ENCODE measurements at places on chromosomes 12 and 14.
A peak's percentile ranks its signal among the peaks of the same experiment; 100 is the strongest.

- DNase-seq = no peak
These were observed 315.5 kb downstream of the RMST start for GRCh38 chr12:97778111-97778510.

- DNase-seq = peak; percentile 91
These were observed 42.2 kb upstream of the PTGR2 start for GRCh38 chr14:73809391-73809790.

GRCh38 chr14:37602605-37603453 lies 7.4 kb downstream of the TTC6 start:
- no peak for DNase-seq

DNA sequence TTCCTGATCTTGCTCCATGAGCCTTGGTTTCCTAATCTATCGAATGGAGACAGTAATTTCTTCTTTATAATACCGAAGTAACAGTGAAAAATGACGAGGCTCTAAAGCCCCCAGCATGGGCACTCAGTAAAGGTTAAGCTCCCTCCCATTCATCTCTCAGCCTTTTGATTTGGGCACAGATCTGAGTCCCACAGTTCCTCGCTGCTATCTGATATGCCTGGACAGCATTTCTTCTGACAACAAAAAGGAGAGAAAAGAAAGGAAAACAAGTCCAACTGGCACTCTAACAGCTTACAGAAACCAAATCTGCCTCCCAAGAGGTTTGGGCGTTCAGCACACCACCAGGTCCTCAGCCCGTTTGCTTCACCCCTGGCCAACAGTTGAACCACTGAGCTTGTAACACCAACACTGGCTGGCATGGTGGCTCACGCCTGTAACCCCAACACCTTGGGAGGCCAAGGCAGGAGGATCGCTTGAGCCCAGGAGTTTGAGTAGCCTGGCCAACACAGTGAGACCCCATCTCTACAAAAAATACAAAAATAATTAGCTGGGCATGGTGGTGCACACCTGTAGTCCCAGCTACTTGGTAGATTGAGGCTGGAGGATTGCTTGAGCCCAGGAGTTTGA lies 19.5 kb downstream of the CCDC88C start:
- no peak for DNase-seq

- no peak for DNase-seq
These were observed 681.0 kb downstream of the RPL10L start for GRCh38 chr14:45970621-45971020.

GRCh38 chr14:104104076-104104901 lies 18.8 kb downstream of the ASPG start:
- no peak for DNase-seq

GRCh38 chr12:31011336-31011735 lies 62.3 kb upstream of the DDX11 start:
- no peak for DNase-seq

DNA sequence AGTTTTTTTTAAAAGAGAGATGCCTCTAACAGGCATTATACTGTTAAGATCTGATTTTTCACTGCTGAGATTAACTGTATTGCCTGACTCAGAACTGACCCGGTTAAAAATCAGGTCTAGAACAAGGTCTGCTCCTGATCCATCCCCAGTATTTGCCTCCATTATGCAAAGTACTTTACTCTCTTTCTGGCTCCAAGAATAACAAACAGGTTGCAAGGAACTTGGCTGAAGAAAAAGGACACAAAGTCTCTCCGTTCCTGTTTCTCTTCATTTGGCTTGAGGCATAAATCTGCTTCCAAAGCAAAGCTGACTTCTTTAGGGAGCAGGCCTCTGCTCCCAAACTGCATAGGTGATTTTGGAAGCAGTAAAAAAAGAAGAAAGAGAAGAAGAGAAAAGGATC lies 199.3 kb upstream of the PDZRN4 start:
- DNase-seq = no peak

- DNase-seq = no peak
These were observed 4.8 kb downstream of the CDKN1B start for GRCh38 chr12:12721814-12722434.

DNA sequence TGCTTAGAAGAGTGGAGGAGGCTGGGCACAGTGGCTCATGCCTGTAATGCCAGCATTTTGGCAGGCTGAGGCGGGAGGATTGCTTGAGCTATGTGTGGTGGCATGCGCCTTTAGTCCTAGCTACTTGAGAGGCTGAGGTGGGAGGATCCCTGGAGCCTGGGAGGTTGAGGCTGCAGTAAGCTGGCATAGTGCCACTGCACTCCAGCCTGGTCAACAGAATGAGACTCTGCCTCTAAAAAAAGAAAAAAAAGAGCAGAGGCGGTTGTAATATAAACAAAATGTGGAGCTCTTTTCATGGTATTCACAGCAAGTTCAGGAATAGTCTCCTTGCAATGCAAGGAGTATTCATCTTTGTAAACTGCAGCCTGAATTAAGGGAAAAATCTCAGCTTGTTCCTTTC lies 27.2 kb downstream of the ARID2 start:
- DNase-seq = no peak

DNA sequence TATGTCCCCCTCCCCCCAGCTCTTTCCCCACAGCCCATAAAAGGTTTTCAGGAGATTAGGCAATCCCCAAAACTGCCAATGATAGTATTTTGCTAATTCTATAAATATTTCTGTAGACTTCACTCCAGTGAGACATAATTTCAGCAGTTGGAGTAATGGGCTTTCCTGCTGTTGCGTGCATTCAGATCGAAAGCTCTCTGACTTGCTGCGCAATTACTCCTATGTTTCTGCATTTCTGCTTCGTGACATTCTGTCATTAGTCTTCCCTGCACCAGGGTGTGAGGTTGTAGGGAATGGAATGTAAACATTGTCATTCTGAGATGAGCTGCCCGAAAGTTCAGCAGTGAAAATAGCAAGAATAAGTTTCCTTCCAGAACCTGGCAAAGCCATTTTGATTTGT lies 58.2 kb downstream of the SAMD4A start:
- DNase-seq = no peak

GRCh38 chr12:112473056-112473455 lies 54.3 kb downstream of the PTPN11 start:
- DNase-seq = no peak
